Smooth muscle cell of the umbilical artery (primary cell): ENCODE measurements at places on chromosomes 6 and 20. TPM values are rescaled to one million over a fixed set of nuclear protein-coding genes. Genes with fewer than 3 reads are reported as not detected.

ELOVL5 gene
- total RNA-seq = 122 and 148 TPM in 2 replicates

PAK5 gene
- not detected in 2 replicates for total RNA-seq

CCDC28A gene
- 9.1 and 11.0 TPM in 2 replicates for total RNA-seq

TRIM15 gene
- total RNA-seq = not detected in 2 replicates

SIRPG gene
- not detected in 2 replicates for total RNA-seq

MDN1 gene
- total RNA-seq = 27.9 and 41.3 TPM in 2 replicates

RAB5IF gene
- 62.0 and 90.9 TPM in 2 replicates for total RNA-seq

FLRT3 gene
- 5.8 and 24.3 TPM in 2 replicates for total RNA-seq

ECHDC1 gene
- total RNA-seq = 57.6 and 70.7 TPM in 2 replicates

TMEM239 gene
- not detected in 2 replicates for total RNA-seq

IL17A gene
- not detected in 2 replicates for total RNA-seq

CLDN20 gene
- not detected in 2 replicates for total RNA-seq

ACSS2 gene
- 36.5 and 53.9 TPM in 2 replicates for total RNA-seq

ZNF133 gene
- 19.5 and 28.5 TPM in 2 replicates for total RNA-seq

DEFB124 gene
- total RNA-seq = not detected in 2 replicates

TCF19 gene
- total RNA-seq = 1.5 and 8.6 TPM in 2 replicates

RAET1G gene
- 0.55 and 1.8 TPM in 2 replicates for total RNA-seq

OPRL1 gene
- 3.0 TPM in 2 replicates for total RNA-seq

OOEP gene
- total RNA-seq = not detected in 2 replicates

SMLR1 gene
- not detected in 2 replicates for total RNA-seq

TNFRSF21 gene
- 12.8 and 14.8 TPM in 2 replicates for total RNA-seq

BPIFA1 gene
- total RNA-seq = not detected in 2 replicates

TRIM26 gene
- total RNA-seq = 15.1 and 22.1 TPM in 2 replicates

FGD2 gene
- total RNA-seq = not detected in 2 replicates

TFB1M gene
- 21.1 and 31.6 TPM in 2 replicates for total RNA-seq

PI16 gene
- 0.23 and 0.59 TPM in 2 replicates for total RNA-seq

OTOR gene
- total RNA-seq = not detected in 2 replicates

NT5E gene
- 327 and 1,188 TPM in 2 replicates for total RNA-seq

ANKRD66 gene
- not detected in 2 replicates for total RNA-seq

SLA2 gene
- not detected in 2 replicates for total RNA-seq

RIMS4 gene
- not detected in 2 replicates for total RNA-seq

JPH2 gene
- 2.0 and 10.4 TPM in 2 replicates for total RNA-seq

DDRGK1 gene
- 26.4 and 30.3 TPM in 2 replicates for total RNA-seq
